ENCODE measurements at places on chromosomes 5 and 9.

DNA sequence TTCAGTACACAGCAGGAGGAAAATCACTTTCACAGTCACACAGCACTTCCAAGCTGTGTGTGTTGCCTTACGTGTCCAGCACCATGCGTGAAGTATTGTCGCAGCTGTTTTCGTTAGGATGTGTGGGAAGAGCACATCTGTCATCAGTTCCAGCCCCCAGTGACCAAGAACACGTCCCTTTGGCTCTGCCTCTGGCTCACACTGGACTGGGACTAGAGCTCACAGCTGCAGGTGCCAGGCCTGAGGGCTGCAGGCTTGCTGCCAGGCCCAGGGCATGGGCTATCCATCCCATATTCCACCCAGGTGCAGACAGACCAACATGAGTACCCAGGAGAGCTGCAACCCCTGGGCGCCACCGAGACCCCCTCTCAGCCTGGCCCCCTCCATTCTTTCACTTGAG lies 60.5 kb upstream of the ANKRD33B start:
- DNase-seq, result peak; percentile 48

DNA sequence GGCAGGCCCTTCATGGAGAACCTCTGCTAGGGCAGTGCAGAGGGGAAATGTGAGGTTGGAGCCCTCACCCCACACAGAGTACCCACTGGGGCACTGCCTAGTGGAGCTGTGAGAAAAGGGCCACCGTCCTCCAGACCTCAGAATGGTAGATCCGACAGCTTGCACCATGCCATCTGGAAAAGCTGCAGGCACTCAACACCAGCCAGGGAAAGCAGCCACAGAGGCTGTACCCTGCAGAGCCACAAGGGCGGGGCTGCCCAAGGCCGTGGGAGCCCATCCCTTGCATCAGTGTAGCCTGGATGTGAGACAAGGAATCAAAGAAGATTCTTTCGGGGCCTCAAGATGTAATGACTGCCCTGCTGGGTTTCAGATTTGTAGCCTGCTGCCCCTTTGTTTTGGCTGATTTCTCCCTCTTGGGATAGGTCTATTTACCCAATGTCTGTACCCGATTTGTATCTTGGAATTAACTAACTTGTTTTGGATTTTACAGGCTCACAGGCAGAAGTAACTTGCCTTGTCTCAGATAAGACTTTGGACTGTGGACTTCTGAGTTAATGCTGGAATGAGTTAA lies 16.6 kb upstream of the ZDHHC11 start:
- DNase-seq, result no peak

DNA sequence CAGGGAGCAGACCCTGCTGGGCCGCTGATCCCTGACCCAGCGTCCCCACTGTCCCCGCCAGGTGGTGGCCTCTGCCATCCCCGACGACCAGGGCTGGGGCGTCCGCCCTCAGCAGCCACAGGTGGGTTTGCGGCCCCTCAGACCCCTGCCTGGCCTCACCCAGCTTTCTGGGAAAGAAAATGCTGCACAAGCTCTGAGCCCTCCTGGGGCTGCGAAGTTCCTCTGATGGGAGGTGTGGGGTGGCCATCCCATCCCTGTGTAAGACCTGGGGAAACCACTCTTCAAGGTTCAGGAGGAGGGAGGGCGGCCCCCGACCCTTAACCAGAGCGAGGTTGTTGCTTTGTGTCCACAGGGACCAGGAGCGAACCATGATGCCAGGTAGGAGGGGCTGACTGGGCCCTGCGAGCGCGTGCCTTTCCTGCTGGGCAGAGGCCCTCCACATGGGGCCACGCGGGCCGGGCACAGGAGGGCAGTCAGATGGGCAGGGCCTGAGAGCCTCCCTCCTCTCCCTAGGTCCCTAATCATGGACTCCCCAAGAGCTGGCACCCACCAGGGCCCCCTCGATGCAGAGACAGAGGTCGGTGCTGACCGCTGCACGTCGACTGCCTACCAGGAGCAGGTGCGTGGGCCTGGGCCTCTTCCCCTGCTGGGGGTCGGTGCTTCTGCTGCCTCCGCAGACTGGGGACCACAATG lies 7.7 kb downstream of the NOXA1 start:
- DNase-seq, result no peak

- DNase-seq, result no peak
Observed at GRCh38 chr9:113454914-113455761, 8.4 kb upstream of the RGS3 start.

DNA sequence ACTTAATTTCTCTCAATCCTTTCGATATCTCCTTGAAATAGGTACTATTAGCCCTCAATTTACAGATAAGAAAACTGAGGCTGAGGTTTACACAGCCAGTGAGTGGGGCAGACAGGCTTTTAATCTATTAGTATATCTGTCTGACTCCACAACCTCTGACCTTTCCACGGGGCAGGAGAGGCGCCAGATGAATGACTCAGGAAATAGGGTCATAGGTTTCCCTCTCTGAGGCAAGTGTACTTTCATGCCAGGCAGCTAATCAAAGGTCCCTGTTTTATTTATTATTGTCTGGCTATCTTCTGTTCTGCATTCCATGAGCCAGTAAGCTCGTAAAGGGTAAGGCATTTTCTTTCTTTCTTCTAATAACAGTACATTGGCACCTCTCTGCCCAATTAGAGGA lies 79.6 kb upstream of the KLF4 start:
- no peak for DNase-seq

DNA sequence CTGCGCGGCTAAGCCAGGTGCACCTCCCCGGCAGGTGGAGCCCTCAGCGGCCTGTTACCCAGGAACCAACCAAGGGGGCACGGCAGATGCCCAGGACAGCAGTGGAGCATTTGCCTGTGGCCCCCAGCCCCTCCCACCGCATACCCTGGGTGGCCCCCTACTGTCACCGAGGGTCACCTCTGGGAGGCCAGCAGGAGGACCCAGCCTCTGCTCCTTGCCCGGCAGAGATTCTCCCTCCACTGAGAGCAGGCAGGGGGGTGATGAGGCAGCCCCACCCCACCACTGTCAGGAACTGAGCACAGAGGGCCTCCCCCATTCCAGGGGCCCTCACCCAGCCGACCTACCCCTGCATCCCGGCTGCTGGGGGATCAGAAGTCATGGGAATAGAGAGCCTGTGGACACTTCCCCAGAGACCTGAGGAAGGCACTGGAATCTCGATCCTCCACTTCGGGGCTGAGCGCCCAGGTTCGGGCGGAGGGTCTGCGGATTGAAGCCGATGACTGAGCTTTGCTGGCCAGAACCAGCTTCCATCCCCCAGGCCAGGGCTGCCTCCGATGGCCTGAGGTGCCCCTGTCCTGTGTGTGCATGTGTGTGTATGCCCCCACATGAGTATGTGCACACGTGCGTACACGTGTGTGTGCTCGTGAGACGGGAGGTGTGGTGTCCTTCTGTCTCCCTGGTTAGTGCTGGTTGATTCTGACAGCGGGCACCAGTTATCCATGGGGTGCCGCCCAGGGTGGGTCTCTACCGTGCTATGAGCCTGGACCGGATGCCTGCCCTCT lies at the start of gene QRFP:
QRFP (minus strand) TSS at position 580 of the 782 bp plus-strand sequence. CDS start 2,974 bp downstream, outside the sequence.
- DNase-seq, result peak; percentile 38

DNA sequence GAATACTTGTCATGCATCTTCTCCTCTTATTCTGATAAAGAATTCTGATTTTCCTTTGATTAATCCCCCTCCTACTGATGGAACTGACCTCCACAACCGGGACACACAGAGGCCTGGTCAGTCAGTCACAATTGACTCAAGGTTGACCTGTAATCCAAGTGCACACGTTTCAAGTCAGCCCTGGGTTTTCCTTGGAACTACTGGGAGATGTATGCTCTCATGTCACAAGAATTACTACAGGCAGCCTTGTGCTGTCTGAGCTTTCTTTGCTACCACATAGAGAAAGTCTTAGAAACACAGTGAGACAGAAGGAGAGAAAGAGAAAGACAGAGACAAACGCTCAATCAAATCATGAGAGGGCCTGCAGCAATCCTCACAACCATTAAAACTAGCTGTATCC lies 345.8 kb downstream of the PDE4D start:
- DNase-seq, result peak; percentile 39

- peak; percentile 82 for DNase-seq
Observed at GRCh38 chr9:101727612-101728524, 10.6 kb downstream of the GRIN3A start.

- DNase-seq, result no peak
Observed at GRCh38 chr5:178404987-178405386, 172.4 kb upstream of the PHYKPL start.

GRCh38 chr5:36836831-36837230 lies 39.7 kb upstream of the NIPBL start:
- no peak for DNase-seq

- DNase-seq, result peak; percentile 53
Observed at GRCh38 chr9:89955144-89955543, 350.3 kb downstream of the GADD45G start.

GRCh38 chr5:180330810-180331646 lies 22.1 kb downstream of the GFPT2 start:
- DNase-seq, result no peak

DNA sequence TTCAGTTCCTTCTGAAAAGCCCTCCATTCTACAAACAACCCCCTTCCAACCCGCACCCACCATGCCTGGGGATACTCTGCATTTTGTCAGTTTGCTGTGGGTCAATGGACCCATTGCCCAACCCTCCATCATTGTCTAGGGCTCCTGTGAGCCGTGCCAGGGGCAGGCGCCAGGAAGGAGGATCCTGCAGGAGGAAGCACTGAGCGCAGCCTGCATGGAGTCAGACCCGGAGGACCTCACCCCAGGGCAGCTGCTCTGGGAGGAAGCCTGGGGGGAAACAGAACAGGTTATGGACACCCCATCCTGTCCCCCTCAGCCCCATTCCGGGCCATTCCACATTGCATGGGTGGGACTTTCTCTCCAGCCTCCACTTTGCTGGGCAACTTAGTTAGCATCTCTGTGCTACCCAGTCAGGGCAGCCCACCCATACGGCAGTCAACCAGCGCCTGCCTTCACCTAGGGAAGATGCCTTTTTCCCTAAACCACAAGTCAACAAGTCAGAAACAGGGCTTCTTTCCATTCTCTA lies 48.6 kb upstream of the VDAC1 start:
- DNase-seq, result peak; percentile 70

DNA sequence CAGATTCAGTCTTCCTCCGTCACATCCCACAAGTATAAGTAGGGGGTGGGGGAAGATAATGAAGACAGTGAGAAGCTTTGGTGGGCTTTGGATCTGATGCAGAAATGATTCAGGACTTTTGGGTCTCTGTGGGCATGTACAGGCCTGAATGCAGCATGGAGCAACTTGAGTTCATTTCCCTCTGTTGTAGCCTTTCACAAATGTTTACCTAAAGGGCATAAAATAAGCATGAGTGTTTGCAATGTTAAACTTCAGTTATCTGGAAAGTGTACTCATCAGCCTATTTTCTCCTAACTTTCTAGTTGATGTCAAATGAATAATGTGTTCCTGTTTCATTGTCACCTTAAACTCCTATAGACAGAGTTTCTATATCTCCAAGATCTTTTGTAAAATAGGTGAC lies 39.3 kb downstream of the GARNL3 start:
- DNase-seq, result no peak

DNA sequence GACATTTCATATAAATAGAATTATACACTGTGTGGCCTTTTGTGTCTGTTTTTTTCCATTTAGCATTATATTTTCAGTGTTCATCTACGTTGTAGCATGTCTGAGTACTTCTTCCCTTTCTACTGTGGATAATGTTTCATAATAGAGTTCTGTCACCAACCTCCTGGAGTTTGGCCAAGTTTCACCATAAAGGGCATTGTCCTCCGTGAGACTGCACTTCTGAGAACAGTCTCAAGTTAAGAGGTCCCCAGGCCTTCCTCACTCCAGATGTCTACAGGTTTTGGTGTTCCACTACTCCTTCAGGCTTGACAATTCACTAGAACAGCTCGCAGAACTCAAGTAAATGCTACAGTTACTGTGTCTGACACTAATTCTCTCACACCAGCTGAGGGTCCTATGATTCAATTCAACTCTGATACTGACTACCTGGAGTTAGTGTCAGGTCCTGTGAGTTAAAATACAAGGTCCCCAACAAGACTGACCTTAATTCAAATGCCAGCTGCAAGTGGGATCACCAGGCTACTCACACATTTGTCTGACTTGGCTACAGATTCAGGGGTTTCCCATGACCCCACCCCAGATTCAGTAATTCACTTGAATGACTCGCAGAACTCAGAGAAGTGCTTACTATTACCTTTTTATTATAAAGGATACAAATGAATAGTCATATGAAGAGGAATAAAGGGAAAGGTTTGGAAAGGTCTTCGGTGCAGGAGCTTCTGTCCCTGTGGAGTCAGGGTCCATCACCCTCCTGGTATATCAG lies 31.1 kb downstream of the SLC35A4 start:
- DNase-seq, result peak; percentile 45

GRCh38 chr5:16669776-16670175 lies 53.0 kb upstream of the RETREG1 start:
- DNase-seq, result no peak

Data from NCI-H69 (cell line).